ENCODE measurements at places on chromosomes 7 and 10. TPM values are rescaled to one million over a fixed set of nuclear protein-coding genes. Genes with fewer than 3 reads are reported as not detected.

GRCh38 chr10:97836446-97836845 lies 13.2 kb upstream of the GOLGA7B start:
- no peaks in the 10 kb centered on the region for H3K36me3 ChIP-seq
- no peak overlapping the region for H3K4me3 ChIP-seq
- no peak overlapping the region for H3K27ac ChIP-seq
- DNase-seq, result no peak
- no peaks in the 10 kb centered on the region for H3K4me1 ChIP-seq

The FAM25G gene
- total RNA-seq, result not detected

DNA sequence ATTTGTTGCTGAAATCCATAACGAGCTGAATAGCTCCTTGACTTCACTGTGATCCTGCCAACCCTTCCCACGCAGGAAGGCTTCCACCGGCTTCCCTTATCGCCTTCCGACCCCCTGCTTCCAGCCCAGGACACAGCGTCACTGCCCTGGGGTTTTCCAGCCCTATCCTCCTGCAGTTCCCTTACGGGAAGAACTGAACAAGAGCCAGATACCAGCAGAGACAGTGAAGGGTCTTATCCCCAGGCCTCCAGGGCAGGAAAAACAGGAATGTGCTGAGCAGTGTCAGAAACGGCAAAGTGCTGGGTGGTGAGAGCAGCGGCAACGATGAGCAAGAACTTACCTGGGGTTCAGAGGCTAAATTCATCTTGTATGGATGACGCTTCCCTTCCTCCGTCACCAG lies 22.4 kb downstream of the PDLIM1 start:
- DNase-seq, result peak; percentile 85
- H3K36me3 ChIP-seq, result no peaks in the 10 kb centered on the region
- peak overlapping the region; percentile 31 for H3K27ac ChIP-seq
- H3K27me3 ChIP-seq, result no peaks in the 10 kb centered on the region
- H3K4me1 ChIP-seq, result peaks cover 6% of the 10 kb centered on the region

DNA sequence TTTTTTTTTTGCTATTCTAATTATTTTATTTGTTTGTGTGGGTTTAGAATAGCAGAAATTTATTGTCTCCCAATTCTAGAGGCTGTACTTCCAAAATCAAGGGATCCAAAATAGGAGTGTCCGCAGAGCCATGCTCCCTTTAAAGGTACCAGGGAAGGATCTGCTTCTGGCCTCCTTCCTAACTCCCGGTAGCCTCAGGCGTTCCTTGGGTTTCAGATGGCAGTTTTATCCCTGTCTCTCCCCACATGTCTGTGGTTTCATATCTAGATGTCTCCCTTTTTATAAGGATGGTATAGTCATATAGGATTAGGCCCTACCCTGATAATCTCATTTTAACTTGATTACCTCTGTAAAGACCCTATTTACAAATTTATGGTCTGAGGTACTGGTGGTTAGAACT lies 48.4 kb downstream of the BMPR1A start:
- H3K27ac ChIP-seq, result peak overlapping the region; percentile 57
- peaks cover 5% of the 10 kb centered on the region for H3K4me1 ChIP-seq
- DNase-seq, result no peak

DNA sequence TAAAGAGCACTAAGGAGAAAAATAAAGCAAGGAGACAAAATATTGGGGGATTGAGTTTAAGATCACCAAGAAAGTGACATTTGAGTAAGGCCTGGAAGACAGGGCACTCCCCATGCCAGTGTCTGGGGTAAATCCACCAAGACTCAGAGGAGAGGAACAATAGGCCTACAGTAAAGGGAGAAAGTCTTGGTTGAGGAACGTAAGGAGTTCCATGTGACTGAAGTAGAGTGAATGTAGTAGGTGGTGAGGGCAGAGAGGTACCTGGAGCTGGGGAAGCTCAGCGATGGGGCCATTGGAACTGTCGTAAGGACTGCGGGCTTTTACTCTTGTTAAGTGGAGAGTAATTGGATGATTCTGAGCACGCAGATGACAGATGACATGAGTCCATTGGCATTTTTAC lies 69.4 kb downstream of the CPED1 start:
- no peaks in the 10 kb centered on the region for H3K36me3 ChIP-seq
- DNase-seq, result no peak
- H3K27ac ChIP-seq, result no peak overlapping the region
- H3K4me1 ChIP-seq, result peaks cover 1% of the 10 kb centered on the region

GRCh38 chr7:103622274-103622673 lies 176.3 kb upstream of the SLC26A5 start:
- H3K4me3 ChIP-seq, result no peak overlapping the region
- DNase-seq, result no peak
- no peak overlapping the region for H3K27ac ChIP-seq
- H3K4me1 ChIP-seq, result no peaks in the 10 kb centered on the region
- no peaks in the 10 kb centered on the region for H3K36me3 ChIP-seq

The PNLIPRP3 gene
- total RNA-seq, result not detected

- H3K27ac ChIP-seq, result no peak overlapping the region
- no peaks in the 10 kb centered on the region for H3K4me1 ChIP-seq
- no peak for DNase-seq
- no peak overlapping the region for H3K4me3 ChIP-seq
- no peaks in the 10 kb centered on the region for H3K27me3 ChIP-seq
- H3K36me3 ChIP-seq, result no peaks in the 10 kb centered on the region
Observed at GRCh38 chr7:123185756-123186155, 14.0 kb downstream of the SLC13A1 start.

The NKX1-2 gene
- total RNA-seq, result not detected

The TMEM130 gene
- total RNA-seq, result 15.3 TPM

The PRKAR2B gene
- 4.0 TPM for total RNA-seq

GRCh38 chr7:117835016-117835664 lies 38.1 kb downstream of the CTTNBP2 start:
- no peak overlapping the region for H3K4me3 ChIP-seq
- H3K4me1 ChIP-seq, result peaks cover 2% of the 10 kb centered on the region
- no peaks in the 10 kb centered on the region for H3K27me3 ChIP-seq
- DNase-seq, result no peak
- H3K36me3 ChIP-seq, result no peaks in the 10 kb centered on the region

The TLX1 gene
- not detected for total RNA-seq

All from aorta (tissue), 5 donors.